Adipocyte (in vitro differentiated cells): ENCODE measurements at places on chromosomes 5 and 9.

GRCh38 chr5:149609640-149610219, 28.4 kb downstream of the ARHGEF37 start:
- no peak for DNase-seq

GRCh38 chr5:173967241-173967640, 21.7 kb upstream of the C5orf47 start:
- no peak for DNase-seq

DNA sequence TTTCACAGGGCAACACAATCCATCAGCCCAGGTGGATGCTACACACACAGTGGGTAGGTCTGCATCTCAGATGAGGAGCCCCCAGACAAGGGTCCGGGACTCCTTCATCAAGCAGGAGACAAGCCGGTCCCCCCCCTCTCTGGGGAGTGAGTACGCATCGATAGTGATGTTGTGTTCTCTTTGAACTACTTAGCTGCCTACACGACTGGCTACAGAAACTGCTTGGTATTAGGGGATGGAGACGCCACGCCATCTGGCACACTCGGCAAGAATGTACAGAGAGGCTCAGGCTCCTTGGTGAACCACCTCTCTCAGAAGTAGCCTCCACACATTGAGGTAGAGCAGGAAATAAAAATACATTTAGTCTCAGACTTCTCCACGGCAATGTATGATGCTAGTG, 179.8 kb downstream of the CNTNAP3 start:
- no peak for DNase-seq

GRCh38 chr5:53882676-53883031, 322.2 kb downstream of the NDUFS4 start:
- DNase-seq = peak; percentile 38

- DNase-seq = no peak
Observed at GRCh38 chr9:4027606-4028005, 272.3 kb downstream of the GLIS3 start.

DNA sequence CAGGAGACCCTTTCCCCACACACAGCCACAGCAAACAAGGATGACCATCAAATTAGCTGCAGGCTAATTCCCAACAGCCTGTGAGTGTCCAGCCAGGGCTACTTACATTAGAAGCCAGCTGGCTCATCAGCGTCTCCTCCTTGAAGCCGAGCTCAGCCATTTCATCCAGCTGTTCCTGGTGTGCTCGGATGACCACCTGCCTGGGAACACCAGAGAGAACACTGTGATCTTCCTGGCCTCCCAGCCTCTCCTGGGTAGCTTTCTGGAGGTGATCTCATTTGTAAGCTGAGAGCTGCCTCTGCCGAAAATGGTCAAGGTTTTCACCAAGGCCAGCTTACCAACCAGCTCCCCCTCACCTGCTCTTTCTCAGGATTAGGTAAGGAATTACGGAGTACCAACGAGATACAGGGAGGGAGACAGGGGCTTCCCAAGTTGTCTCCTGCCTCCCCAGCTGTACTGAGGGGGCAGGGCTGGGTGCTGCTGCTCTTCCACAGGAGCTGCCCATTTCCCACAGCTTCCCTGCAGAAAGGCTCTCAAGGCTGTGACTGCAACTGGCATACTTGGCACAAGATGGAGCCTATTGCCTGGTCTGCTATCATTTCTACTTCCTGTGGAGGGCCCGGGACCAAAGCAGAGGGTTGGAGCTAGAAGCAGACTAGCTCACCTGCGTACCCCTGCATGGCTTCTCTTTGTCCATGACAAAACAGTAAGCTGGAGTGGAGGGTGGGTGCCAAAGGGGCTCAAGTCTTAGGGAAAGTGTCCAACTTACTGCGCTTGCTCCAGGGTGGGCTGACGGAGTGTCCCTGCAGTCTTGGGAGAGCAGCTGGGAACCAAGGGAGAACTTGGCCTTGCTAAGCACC, 73.9 kb downstream of the KIF24 start:
- DNase-seq = peak; percentile 35

DNA sequence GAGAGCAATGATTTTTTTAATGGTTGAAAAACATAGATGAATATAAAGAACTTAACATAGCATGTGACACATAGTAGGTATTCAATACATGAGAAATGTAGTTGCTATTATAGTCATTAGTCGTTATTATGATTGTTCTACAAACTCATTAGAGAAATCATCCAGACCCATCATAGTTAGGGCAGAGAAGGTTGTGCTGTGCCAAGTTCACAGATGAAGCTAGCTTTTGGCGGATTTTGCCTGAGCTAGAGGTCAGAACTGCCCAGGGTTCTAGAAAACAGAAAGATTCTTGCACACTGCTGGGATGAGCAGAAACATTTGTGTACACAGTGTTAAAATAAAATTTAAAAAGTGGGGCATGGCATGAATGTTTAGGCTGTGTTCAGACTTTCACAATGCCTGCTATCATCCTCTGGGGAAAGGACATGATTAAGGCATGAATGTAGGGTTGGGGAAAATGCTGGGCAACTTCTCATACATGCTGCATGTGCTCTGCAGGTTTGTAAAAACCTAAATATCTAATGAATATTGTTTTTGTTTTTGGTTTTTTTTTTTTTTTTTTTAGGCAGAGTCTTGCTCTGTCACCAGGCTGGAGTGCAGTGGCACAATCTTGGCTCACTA, 33.3 kb upstream of the RAD23B start:
- DNase-seq = peak; percentile 58

- peak; percentile 24 for DNase-seq
Observed at GRCh38 chr9:127058645-127059021, 63.8 kb downstream of the ANGPTL2 start.

GRCh38 chr5:138468133-138468965, 3.1 kb downstream of the EGR1 start:
- peak; percentile 74 for DNase-seq

DNA sequence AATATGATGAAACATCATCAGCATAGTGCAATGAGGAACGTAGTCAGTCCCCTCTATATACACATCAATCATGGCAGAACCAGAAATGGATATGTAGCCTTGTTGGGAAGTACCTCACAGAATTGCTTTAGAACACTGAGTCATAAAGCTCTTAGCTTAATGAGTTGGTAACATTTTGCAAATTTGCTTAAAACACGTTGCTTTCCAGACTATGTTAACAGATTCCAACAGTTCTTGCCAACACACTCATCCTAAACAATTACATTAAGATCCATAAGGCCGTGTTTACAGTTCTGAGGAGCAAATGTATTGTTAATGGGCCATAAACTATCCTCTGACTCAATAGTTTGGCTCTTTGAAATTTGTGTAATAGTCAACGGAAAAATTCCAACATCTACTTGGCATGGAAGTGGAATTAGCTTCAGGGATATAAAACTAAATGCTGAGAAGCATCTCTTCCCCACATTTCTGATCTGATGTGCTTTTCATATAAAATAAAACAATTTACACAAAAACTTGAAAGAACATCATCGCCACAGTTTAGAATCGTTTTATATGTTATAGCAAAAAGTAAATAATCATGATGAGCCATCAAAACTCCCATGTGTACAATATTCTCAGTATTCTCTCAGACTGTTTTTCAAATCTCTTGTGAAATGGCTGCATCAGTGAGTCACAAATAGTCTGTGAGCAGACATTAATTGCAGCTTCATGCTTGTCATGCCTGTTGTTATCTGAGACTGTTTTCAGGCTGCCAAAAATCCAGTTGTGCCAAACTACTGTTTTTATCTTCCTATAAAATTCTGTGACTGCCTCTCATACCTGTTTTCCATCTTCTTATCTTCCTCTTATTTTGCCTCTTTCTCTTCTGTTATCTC, 291.9 kb downstream of the COX7C start:
- peak; percentile 59 for DNase-seq
